DMS153 (cell line): ENCODE measurements at places on chromosomes 2 and 18.

DNA sequence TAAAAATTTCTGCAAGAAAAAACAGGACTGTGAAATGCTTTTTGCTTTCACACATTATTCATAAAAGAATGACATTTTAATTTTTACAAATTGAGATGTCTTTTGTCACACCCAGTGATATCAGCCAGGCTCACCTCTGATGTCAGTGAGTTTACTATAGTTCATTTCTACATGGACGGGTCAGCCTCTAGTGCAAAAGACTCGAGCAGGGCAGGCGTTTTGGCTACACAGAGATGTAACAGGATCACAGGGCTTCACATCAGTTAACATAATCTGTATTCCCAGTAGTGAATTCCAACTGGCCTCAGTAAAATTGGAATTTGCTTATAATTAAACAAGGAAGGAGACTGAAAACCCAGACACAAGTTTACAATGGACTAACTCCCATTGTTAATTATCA is 275.6 kb upstream of the ZSWIM2 start:
- no peak for DNase-seq

DNA sequence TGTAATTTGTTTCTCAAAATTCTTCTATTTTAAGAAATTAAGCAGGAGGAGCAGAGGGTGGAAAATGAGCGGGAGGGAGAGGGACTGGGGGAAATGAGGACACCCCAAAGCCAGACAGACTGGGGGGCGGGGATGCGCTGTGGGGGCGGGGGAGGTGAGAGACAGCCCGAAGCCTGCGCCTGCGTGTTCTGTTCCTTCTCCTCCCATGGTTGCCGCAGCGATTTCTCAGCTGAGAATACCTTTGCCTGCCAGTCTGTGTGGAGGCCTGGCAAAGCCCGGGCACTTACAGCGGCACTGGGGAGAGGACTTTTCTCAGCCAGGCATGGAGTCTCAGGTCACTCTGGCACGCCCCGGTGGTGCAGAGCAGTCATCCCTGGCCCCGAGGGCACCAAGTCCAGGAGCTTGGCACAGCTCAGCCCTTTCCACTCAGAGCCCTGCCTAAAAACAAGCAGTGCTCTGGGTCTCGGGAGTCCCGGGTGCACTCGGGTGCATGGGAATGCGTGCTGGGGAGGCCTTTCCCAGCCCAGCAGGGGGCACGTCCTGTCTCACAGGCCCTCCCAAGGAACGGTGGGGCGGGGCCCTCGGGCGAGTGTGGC is 289.3 kb upstream of the HS6ST1 start:
- no peak for DNase-seq

- DNase-seq = no peak
Observed at GRCh38 chr2:6826081-6826913, 39.4 kb downstream of the CMPK2 start.

- no peak for DNase-seq
Observed at GRCh38 chr2:67215214-67216055, 181.7 kb upstream of the ETAA1 start.

- DNase-seq = no peak
Observed at GRCh38 chr18:22933966-22934423, 867 bp downstream of the RBBP8 start.

DNA sequence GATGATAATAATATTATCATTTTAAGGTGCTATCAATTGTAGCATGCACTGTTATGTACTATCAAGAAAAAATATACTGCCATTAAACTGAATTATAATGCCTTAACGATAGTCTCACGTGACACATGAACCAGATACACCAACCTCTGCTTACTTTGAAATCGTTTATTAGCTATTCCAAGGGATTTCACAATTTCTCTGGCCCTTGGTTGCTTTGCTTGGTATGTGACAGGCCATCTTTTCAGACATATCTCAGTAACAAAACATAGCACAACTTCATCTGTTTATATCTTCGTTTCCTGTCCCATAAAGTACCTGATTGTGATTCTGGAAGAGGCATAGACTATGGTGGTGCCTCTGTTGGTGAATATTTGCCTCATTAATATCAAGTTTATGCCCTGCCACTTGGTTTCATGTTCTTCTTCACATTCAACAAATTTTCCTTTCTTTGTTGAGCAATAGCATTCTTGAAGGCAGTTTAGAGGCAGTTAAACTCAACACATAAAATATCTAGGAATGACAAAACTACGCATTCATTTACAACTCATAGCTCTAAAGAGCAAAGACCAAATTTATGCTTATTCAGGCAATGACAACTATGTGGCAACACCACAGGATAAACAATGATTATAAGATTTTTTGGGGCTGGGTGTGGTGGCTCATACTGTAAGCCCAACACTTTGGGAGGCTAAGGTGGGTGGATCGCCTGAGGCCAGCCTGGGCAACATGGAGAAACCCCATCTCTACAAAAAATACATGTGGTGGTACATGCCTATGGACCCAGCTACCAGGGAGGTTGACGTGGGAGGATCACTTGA is 84.3 kb downstream of the MCFD2 start:
- DNase-seq = no peak

GRCh38 chr2:55150834-55151233 is 81.3 kb downstream of the CLHC1 start:
- no peak for DNase-seq

- DNase-seq = no peak
Observed at GRCh38 chr2:68776124-68776523, 41.5 kb downstream of the ARHGAP25 start.

- DNase-seq = no peak
Observed at GRCh38 chr2:237456200-237456843, 30.7 kb upstream of the MLPH start.

GRCh38 chr18:8562070-8562469 is 47.2 kb upstream of the RAB12 start:
- no peak for DNase-seq

DNA sequence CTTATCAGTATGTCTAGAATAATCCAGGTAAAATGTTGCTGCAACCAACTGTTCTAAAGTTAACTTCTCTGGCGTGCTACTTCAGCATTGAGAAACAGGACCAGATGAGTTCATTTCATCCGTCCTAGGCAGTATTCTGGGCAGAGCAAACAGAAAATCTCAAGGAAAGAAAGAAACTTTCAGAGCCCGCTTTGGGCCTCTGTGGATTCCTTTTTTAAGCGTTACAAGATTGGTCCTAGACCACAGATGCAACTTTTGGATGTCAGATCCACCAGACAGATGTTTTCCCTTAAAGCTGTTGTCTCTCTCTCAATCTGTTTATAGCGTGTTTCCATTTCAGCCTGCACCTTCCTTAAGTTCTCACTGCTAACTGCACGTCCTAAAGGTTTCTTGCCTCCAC is 75.0 kb downstream of the BCL2 start:
- DNase-seq = no peak

DNA sequence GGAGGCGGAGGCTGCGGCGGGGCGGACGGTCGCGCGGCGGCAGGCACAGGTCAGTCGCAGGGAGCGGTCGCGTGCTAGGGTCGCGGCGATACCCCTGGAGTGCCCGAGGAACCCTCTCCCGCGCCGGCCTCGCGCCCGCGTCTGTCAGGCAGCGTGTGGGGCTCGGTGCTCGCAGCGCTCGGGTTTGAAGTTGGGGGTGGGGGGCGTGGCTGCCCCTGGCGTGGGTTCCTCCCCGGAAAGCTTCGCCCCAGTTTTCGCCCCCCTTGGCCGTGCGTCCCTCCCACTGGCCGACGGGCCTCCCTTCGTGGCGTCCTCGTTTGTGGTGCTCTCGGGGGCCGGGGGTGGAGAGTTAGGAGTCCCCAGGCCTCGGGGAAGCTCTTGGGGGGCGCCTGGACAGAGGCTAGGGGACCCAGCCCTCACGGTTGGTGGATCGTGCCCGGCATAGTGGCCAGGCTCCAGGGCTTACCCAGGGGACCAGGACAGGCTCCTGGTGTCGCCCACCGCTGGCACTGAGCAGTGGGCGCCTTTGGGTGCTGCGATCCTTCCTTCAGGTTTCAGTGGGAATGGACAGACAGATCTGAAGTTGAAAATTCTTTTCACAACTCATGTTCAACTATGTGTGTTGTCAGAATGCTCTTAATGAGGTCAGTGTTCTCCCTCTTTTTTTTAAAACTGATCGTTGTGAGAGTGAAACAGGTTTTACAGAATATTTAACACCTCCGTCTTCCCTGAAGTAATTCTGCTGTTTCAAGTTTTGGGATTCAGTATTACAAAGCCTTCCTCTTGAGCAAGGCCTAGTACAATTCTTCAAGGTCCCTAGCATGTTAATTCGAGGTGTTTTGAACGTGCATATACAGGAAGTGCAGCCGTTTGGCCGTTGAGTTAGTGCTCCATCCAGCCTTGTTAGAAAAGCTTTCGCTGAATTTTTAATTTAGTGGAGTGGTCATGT is 604 bp downstream of the RALBP1 start:
- DNase-seq = no peak

DNA sequence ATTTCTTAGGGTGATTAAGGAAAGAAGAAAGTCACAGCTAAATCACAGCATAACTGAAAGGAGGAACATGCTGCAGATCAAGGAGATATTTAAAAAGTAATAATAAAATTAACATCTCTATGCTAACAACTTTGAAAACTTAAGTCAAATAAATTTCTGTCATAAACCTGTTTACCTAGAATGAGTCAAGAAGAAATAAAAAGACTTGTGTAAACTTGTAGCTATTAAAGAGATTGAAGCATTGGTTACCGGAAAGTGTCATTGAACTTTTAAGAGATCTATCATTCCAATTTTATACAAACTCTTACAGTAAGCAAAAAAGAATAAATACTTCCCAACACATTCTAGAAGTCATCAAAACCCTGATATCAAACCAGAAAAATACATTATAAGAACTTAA is 520.1 kb upstream of the SYT4 start:
- no peak for DNase-seq

DNA sequence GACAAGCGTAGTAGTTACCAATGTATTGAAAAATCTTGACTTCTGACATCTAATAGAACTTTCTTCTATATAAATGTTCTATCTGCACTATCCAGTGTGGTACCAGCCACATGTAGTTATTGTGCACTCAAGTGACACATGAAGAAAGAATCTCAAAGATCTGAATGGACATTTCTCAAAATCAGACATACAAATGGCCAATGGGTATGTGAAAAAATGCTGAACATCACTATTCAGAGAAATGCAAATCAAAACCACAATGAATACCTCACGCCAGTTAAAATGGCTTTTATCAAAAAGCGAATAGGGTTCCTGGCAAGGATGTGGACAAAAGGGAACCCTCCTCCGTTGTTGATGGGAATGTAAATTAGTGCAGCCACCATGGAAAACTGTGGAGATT is 37.5 kb upstream of the SMCHD1 start:
- DNase-seq = no peak

- no peak for DNase-seq
Observed at GRCh38 chr2:95048825-95049682, 23.5 kb downstream of the MAL start.

DNA sequence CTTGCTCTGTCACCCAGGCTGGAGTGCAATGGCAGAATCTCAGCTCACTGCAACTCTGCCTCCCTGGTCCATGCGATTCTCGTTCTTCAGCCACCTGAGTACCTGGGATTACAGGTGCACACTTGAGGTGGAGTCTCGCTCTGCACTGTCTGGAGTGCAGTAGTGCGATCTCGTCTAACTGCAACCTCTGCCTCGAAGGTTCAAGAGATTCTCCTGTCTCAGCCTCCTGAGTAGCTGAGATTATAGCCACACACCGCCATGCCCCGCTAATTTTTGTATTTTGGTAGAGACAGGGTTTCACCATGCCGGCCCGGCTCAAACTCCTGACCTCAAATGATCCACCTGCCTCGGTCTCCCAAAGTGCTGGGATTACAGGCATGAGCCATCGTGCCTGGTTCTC is 83.3 kb downstream of the CCBE1 start:
- DNase-seq = no peak

DNA sequence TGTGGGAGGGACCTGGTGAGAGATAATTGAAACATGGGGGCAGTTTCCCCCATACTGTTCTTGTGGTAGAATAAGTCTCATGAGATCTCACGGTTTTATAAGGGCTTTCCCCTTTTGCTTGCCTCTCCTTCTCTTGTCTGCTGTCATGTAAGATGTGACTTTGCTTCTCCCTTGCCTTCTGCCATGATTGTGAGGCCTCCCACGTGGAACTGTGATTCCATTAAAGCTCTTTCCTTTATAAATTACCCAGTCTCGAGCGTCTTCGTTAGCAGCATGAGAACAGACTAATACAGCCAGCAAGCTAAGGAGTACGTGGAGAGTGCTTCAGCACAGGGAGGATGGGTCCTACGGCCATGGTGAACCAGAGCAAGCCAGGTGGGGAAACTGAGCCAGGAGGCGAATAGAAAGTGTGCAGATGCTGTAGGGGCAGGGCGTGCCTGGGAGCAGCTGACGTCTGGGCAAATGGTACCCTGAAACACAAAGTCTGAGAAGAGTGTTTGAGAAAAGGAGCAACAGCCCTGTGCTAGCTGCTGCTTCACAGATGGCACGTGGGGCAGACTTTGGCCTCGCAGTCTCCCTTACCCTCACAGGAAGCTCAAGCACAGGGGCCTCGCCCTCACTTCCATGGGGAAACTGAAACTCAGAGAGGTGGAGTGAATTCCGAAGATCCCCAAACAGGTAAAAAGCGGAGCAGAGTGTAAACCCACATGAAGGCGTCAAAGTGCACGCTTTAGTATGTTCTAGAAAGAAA is 64.2 kb downstream of the MYT1L start:
- no peak for DNase-seq

DNA sequence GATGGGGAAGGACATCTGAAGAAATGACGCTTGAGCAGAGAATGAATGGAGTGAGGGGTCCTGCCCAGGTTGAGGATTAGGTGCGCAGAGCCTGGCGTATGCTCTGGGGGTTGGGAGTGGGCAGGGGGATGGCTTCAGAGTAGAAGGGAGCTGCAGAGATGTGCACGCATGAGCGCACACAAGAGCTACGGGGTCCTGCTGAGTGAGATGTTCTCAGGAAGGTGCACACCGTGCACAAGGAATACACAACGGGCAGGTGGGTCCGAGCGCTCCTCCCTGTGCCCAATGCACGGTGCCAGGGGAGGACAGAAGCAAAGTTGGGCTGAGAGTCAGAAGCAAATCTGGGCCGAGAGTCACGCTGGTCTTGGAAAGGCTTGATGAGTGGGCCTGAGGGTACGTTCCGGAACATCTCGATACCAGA is 25.5 kb downstream of the TWIST2 start:
- no peak for DNase-seq
